Glutamatergic neuron (in vitro differentiated cells): ENCODE measurements at places on chromosomes 3 and 15. TPM values are rescaled to one million over a fixed set of nuclear protein-coding genes. Genes with fewer than 3 reads are reported as not detected.

- no peak for DNase-seq
These were observed 3.5 kb downstream of the HDC start for GRCh38 chr15:50261981-50262380.

DNA sequence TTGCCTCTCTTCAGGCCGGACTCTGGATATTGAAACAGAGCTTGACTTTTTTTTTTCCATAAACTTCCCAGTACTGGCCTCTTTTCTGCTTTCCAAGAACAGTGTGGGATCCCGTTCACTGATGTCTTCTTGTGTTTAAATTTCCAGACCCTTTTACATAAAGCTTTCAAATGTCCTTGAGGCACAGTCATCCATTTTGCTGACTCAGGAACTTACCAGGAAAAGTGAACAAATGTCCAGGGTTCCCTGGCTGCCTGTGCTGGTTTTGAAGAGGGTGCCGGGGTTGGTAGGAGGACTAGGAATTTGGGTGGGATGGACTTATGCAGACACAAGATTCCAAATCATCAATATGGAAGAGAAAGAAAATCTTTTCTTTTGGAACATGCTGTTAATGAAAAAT, 68.1 kb downstream of the CHDH start:
- DNase-seq = no peak

- no peak for DNase-seq
These were observed 385.8 kb downstream of the TBC1D5 start for GRCh38 chr3:17356585-17356984.

DNA sequence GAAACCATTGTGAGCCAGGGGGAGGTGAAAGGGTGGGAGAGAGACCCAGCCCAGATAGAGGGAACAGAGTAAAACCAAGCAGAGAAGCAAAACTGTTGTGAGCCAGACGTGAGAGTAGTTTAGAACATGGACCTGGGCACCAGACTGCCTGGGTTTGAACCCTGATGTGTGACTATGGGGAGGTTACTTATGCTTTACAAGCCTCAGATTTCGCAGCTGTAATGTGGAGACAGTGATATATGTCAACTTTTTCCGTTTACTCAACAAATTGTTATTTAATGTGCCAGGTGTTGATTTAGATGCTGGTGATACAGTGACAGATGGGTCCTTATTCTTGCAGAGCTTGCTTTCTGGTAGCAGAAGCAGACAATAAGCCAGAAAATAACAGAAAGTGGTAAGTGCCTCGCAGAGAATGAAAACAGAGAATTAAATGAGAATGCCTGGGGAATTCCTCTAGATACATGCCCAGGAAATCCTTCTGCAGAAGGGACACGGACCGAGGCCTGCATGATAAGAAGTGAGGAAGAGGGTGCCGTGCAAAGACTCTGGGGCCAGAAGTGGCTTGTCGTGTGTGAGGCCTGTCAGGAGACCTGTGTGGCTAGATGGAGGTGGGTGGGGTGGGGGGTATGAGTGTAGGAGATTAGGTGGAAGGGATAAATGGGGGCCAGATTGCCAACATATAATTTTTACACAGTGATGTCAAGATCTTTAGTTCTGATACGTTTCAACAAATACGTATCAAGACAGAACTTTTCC, 15.0 kb downstream of the KAT2B start:
- no peak for DNase-seq

DNA sequence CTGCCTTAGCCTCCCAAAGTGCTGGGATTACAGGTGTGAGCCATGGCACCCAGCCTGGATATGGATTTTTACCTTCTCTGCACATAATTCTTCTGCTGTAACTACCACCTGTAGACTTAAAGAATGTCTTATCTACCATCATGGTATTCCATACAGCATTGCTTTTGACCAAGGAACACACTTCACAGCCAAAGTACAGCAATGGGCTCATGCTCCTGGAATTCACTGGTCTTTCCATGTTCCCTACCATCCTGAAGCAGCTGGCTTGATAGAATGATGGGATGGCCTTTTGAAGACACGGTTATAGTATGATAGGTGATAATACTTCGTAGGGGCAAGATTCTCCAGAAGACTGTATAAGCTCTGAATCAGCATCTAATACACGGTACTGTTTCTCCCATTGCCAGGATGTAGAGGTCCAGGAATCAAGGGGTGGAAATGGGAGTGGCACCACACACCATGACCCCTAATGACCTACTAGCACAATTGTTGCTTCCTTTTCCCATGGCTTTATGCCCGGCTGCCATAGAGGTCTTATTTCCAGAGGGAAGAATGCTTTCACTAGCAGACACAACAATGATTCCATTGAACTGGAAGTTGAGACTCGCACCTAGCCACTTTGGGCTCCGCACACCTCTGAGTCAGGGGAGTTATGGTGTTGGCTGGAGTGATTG, 60.9 kb upstream of the CDV3 start:
- DNase-seq = no peak

DNA sequence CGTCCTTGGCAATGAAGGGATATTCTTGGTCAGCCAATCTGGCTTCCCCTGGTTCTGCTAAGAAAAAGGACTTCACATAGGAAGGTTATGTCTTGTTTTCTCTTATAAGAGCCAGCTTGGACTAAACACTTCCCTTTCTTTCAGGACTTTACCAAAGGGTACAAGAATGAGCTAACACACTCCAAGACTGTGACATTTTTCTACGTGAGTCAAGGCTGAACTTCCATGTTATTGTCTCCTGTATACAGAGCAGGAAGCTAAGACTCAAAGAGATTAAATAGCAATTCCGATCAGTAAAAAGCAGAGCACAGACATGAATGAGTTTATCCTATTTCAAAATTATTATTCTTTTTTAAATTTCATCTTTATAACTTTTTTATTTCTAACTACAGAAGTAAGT, 63.3 kb upstream of the STT3B start:
- DNase-seq = no peak

DNA sequence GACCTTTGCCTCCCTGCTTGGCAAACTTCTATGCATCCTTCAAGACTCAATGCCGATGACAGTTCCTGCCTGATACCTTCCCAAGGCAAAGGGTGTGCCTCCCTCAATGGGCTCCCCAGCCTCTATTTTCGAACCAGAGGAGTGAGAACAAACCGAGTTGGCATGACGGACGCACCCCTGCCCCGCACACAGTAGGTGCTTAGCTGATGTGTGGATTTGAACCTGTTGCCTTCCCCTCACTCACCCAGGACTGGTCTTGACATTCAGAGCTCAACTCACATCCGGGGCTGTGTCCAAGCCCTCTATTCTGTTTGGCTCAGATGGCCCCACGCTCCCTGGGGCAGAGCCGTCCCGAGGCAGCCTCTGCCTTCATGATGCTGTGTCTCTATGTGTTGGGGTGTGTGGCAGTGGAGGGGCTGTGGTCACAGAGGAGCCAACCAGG, 52.2 kb upstream of the SLC6A11 start:
- no peak for DNase-seq

GRCh38 chr3:109023656-109024254, 70.1 kb upstream of the GUCA1C start:
- DNase-seq = peak; percentile 48

GRCh38 chr15:89829616-89830440, 15.2 kb upstream of the ANPEP start:
- no peak for DNase-seq

DNA sequence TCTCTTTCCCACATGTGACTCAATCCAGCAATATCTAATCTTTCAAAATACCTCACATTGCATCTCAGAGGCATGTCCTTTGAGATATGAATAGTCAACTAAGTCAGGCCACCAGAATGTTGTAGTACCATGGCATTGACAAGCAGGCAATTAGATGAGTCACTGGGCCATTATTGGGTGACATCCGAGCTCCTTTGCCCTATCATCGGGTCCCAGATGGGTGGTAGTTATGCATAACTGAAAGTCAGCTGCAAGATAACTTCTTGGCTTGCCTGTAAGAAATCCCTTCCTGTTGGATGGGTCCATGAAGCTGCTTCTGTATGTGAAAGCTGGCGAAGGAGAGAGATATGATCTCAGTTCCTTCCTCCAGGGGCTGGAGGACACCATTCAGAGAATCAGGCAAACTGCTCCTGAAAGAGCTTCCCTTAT, 32.8 kb downstream of the ARRDC4 start:
- no peak for DNase-seq

- DNase-seq = no peak
These were observed 12.7 kb downstream of the TMPRSS7 start for GRCh38 chr3:112047264-112047663.

HRG gene
- not detected for total RNA-seq

AMT gene
- total RNA-seq = 12.4 TPM

TPRG1 gene
- total RNA-seq = 1.3 TPM

SV2B gene
- total RNA-seq = 7.1 TPM

MME gene
- 6.6 TPM for total RNA-seq
